Stimulated activated naive CD8-positive, alpha-beta T cell treated with anti-CD3 and anti-CD28 coated beads, Interleukin-15, amount 100 ng/mL, for 72 hours (primary cell): ENCODE measurements at places on chromosomes 3 and 15.

GRCh38 chr3:176861137-176861536 lies 336.1 kb downstream of the TBL1XR1 start:
- DNase-seq, result no peak

DNA sequence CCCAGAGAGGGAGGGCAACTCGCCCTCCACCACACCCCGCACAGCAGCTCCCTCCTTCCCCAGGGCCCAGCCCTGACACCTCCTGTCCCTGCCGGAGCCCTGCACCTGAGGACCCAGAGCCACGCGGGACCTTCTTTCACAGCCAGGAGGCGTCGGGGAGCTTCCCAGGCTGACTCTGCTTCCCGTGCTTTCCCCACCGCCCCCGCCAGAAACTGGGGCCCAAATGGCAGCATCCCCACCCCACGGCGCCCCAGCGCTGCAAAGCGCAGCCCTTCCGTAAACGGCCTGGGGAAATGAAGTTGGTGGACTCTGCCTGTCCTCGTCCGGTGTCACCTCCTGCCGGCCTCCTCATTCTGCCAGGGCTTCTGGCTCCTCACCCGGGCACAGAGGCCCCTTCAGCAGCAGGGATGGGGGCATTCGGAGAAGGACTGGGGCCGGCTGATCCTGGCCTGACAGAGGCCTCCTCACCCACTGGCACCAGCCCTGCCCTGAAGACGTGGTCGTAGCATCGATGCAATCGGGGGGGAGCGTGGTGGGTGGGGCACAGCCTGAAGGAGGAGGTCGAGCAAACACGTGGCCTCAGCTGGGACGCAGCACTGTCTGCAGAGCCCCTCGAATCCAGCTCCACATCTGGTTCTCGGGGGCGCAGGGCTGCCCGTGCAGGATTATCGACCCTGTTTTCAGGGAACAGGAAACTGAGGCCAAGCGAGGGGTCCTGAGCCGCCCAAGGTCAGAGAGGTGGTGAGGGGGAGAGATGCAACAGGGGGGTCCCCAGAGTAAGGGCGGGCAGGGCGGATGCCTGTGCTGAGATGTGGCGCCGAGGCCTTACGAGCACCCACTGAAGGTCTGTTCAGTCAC lies 235.4 kb downstream of the XXYLT1 start:
- DNase-seq, result no peak

DNA sequence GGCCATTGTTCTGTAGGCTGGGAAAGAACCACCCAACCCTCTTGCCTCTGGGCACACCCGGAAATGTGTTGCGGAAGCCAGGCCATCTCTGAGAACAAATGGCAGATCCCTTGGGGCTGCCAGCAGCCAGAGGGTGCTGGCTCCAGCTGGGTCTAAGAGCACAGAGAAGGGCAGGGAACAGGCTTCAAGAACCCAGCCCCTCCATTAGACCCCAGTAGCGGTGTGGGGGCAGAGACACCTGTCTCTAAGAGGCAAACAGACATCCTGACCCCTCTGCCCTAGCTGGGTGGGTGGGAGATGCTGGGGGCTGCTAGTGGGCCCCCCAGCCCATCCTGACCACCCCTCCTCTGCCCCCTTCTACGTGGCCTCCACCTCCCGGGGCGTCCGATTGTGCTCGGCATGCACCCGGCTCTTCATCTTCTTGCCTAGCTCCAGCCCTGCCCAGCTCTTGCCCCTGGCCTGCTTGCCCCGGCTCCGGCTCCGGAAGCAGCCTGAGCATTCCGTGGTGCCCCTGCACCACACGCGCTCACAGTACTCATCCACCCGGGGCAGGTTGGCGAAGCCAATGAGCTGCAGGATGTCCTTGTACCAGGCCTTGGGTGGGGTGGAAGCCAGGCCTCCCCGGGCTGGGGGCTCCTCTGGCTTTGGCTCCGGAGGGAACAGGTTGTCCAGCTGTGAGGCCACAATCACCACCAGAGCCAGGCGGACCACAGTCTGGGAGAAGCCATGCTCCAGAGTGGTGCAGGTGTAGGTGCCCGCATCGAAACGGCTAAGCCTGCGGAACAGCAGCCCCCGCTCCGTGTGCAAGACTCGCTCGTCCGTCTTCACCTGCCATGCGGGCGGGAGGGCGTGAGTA lies 9.4 kb downstream of the SEMA3G start:
- DNase-seq, result no peak

DNA sequence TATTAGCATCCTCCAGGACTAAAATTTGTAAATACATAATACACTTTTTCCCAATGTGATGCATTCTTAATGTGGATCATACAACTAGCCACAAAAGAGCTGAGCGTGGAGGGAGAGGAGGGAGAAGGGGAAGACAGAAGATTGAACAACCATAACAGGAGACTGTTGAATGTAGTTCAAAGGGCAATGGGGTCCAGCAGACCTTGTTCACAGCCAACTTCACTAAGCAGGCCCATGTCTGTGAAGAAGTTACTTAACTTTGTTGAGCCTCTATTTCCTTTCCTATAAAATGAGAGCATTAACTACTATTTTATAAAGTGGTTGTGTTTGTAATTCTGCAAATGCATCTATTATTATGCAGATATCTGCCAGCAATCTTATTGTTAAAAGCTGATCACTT lies 13.3 kb downstream of the NCEH1 start:
- no peak for DNase-seq

- no peak for DNase-seq
These were observed 70.1 kb downstream of the EIF4E3 start for GRCh38 chr3:71655061-71655460.

GRCh38 chr3:194685065-194685717 lies 492 bp upstream of the FAM43A start:
- DNase-seq, result no peak

- DNase-seq, result no peak
These were observed 29.5 kb upstream of the CTSH start for GRCh38 chr15:78974272-78974918.

DNA sequence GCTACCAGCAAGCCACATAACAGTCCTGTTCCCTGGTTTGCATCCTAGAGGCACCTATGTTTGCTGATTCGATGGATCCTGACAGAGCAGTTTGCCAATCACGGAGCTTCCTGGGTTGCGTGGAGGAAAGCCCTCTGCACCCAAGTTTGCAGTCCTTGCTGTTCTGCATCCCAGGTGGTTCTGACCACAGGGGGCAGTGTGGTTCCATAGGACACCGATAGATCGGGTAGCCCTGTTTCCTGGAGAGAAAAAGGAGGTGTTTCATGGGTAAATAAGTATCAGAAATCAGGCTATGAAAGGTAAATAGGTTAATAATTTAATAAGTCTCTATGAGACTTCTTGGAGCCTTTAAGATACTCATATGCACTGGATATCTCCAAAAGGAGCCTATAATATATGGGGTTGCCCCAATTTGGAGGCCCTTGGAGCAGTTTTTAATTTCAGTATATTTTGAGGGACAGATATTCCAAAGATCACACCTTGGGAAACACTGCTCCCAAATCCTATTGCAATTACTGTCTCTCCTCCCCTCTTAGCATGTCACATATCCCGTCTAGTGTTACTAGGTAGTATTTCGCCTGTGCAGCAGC lies 194.6 kb upstream of the TPM1 start:
- peak; percentile 30 for DNase-seq

GRCh38 chr15:98791046-98791701 lies 142.8 kb downstream of the IGF1R start:
- DNase-seq, result no peak

DNA sequence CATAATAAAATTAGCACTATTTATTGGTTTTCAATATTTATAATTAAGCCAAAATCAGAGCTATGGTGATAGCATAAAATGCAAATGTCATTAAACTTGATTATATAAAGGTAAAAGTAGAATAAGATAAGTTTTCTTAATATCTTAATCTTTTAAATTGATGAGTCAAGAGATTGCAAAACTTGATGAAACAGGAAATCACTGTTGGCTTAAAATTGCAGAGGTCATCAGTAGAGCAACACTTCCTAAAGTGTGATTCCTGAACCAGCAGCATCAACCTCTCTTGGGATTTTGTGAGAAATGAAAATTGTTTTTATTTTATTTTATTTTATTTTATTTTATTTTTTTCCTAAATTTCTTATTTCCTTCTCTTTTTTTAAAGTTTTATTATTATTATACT lies 226.4 kb upstream of the CTDSPL start:
- no peak for DNase-seq

GRCh38 chr3:141729240-141729639 lies 8.9 kb upstream of the RNF7 start:
- no peak for DNase-seq

GRCh38 chr3:194871143-194871863 lies 185.6 kb downstream of the FAM43A start:
- no peak for DNase-seq

DNA sequence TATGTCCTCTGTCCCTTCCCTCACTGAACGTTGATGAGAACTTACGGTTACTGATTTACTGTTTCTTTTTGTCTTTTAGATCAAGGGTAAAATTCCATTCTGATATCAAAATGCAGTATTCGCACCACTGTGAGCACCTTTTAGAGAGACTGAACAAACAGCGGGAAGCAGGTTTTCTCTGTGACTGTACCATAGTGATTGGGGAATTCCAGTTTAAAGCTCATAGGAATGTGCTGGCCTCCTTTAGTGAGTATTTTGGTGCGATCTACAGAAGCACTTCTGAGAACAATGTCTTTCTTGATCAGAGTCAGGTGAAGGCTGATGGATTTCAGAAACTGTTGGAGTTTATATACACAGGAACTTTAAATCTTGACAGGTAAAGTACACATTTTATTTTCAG lies 990 bp downstream of the MYNN start:
- no peak for DNase-seq

DNA sequence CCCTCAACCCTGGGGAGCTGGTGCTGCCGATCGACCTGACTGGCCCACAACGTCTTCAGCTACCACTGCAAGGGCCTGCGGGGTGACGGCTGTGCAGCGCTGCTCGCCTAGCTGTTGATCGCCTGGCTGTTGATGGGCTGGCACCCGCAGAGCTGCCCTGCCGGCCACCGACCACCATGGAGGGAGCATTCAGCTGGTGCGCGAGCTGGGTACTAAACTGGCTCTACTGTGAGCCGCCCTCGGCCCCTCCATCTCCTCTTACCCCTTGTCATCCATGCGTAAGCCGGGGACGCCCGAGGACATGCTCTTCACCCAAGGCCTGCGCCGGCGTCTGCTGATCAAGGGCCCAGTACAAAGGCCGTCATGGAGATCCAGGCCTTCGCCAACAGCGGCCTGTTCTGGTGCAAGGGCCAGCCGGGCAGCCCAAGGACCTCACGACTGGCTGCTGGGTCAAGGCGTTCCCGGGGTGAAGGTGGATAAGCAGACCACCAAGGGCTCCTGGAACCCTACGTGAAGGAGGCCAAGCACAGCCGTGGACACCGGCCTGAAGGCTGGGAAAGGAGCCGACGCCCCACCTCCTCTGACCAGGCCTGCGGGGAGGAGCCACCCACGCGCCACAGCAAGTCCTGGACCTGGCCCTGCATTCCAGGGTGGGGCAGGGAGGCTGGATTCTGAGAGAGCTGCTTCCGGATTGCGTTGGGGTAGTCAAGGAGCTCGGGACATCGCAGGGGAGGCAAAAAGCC lies 46.9 kb downstream of the SFMBT1 start:
- DNase-seq, result no peak

- DNase-seq, result no peak
These were observed 76.7 kb downstream of the AAGAB start for GRCh38 chr15:67177752-67178151.

DNA sequence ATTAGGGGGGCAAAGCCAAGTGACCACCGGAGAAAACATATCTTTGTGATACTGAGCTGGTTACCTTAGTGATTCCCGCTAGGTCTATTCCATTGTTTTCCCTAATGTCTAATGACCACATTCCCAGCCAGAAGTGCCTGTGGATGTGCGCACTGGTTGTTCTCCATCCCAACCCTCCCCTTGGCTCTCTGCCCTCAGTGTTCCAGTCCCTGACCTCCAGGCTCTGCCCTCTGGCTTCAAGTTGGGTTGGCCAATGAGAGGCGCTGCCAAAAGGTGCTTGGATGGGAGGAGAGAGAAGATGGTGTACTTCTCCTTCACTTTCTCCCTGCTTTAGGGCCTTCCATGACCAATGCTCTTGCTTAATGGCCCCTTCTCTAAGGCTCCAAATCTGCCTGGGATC lies 2.4 kb downstream of the COLQ start:
- DNase-seq, result no peak

DNA sequence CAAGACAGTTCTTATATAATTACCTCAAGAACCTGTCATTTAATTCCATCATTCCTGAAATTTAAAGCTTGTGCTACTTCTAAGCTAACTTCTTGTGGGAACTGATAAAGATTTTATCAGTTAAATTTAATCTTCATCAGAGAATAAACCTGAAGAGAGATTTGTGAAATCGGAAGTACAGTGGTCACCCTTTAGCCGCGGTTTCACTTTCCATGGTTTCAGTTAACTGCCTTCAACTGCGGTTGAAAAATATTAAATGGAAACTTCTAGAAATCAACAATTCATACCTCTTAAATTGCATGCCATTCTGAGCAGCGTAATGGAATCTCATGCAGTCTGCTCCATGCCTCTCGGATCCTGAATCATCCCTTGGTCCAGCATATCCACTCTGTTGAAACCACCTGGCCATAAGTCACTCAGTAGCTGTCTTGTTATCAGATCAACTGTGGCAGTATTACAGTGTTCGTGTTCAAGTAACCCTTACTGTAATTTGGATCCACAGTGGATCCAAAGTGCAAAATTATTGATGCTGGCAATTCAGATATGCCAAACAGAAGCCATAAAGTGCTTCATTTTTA lies 626.1 kb downstream of the CADM2 start:
- DNase-seq, result no peak

GRCh38 chr15:73802431-73803041 lies 49.4 kb upstream of the INSYN1 start:
- no peak for DNase-seq

DNA sequence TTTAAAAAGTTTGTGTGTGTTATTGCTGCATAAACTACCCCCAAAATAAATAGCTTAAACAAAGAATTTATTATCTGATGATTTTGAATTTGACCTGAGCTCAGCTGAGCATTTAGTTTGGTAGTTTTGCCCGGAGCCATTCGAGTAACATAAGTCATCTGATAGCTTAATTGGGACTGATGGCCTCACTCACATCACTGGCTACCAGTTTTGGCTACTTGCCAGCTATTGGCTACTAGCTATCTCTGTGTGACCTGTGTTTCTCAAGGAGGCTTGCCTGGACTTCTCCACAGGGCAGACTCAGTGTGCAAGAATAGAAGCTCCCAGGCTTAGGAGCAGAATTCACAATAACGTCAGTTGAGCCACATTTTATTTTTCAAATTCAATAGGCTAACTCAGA lies 9.0 kb downstream of the CNTN3 start:
- no peak for DNase-seq
